ENCODE measurements at places on chromosomes 6 and 20.

GRCh38 chr6:84052883-84053241 lies 19.3 kb downstream of the MRAP2 start:
- DNase-seq = no peak

GRCh38 chr20:5859608-5860007 lies 90.7 kb downstream of the TRMT6 start:
- DNase-seq = no peak

DNA sequence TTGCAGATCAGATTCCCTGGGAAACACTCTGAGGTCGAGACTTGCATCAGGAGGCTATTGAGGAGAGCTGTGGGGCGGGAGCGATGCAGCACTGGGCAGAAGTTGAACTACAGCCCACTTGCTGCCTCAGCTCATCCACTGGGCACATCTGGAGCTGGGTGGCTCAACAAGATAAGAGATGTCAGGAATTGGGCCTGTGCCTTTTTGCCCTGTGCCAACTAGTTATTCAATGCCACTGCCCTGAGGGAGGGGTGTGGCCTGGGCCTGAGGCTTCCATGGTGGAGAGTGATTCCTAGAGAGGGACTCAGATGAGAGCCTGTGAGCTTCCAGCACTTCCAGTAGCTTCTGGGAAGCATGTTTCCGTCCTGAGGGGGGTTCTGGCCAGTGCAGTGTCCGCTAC lies 32.7 kb downstream of the BRPF3 start:
- DNase-seq = no peak

- DNase-seq = no peak
Measured at GRCh38 chr6:127347178-127347577, 3.8 kb upstream of the ECHDC1 start.

DNA sequence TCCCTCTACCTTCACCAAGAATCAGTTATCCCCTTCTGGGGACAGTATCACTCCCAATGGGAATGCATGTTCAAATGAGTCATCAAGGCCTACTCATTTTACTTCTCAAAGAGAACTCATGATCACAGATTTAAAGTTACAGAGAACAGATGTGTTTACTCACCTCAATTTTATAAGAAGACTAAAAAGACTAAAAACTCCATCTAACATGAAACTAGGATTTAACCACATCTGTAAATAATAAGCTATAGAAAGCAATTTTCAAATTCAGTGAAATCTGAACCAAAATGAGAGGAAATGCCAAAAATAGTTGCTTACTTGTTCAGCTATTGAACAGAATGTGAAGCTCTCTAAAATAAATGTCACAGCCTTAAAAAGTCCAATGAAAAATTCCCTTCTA lies 300.1 kb upstream of the KCNQ5 start:
- peak; percentile 1 for DNase-seq

- no peak for DNase-seq
Measured at GRCh38 chr6:127073222-127073621, 45.2 kb upstream of the RSPO3 start.

DNA sequence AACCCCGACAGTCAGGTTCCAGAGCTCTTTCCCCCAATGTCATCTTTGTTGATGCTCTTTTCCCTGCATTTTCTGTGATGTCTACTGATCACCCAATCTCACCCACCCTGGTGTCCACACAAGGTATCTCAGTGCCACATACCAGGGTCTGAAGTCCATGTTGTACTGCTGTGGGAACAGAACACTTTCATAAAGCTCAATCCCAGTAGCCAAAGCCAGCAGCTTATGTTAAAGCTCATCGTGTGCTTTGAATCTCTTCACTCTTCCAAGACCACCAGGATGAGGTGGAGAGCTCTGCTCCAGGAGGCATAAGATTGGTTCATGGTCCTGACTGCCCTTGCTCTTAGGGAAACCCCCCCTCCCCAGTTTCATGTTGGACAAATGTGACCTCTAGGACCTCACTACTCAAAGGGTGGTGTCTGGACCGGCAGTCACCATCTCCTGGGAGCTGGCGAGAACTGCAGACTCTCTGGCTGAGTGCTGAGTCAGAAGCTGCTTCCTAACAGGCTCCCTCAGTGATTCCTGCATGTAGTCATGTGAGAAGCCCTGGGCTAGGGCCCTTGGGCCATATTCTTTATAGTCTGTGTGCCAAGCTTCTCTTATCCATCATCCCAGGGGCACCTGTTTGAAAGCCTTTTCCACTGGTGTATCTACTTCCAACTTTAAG lies 13.4 kb upstream of the CPNE5 start:
- DNase-seq = no peak

DNA sequence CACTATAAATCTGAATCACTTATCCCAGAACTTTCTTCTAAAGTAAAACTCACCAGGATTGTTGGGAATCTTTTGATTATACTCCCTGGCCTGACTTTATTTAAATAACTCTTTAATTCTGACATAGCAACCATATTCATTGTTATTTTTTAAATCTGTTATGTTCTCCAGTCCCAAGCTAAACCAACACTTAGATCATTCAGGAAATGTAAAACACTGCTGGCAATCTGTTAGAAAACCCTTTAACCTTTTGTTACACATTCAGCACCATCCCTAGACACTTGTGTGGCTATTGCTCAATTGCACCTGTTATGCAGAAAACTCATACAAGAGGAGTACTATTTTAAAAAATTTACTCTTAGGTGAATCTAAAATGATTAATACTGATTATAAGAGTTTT lies 101.8 kb upstream of the NHSL1 start:
- DNase-seq = no peak

DNA sequence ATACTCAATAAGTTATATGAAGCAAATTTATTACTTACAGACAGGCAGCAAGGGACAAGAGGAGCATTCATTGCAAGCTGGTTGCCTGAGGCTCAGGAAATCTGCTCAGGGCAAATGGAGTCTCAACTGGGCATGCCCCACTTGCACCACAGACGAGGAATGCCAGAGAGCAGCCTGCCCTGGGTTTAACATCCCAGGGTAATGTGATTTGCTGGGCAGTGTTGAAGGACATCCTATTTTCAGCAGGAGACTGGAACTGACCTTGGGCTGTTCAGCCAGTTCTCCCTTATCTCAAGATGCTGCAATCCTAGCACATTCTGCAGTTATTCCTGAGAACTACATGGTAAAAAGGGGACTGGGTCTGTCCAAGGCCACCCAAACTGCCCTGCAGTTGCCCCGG lies 3.8 kb upstream of the ENTPD6 start:
- DNase-seq = no peak

DNA sequence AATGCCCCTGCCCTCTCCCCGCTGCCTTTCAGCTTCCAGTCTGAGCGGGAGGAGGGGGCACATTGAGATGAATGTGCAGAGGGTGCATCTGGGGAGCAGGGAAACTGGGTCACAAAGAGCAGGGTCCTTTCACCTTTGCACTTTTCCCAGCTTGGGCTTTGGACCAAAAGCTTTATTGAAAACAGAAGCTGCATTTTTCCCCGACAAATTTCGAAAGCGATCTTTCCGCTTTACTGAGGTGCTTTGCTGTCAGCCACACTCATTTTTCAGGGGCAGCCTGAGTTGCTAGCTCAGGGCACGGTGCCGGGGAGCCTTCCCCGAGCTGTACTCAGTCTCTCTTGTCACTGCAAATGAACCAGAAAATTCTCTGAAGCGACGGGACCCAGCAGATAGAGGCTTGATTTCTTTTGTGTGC lies 283.7 kb upstream of the SOX4 start:
- no peak for DNase-seq

- DNase-seq = peak; percentile 32
Measured at GRCh38 chr6:122610690-122611455, 668 bp downstream of the PKIB start.

GRCh38 chr6:166611631-166612030 lies 15.4 kb downstream of the RPS6KA2 start:
- no peak for DNase-seq

DNA sequence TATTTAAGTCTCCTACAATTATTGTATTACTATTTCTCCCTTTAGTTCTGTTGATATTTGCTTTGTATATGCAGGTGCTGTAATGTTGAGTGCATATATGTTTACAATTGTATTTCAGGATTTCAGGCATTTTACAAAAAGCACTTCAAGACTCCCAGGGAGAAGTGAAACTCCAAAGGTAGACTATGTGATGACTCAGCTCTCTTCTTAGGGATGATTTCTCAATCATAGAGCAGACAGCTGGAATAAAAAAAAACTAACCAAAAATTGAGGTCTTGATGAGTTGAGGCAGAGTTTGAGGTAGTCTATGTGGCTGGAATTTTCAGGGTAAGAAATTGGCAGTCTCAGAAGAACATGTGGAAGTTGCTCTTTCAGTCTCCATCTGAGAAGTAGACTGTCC lies 786.1 kb downstream of the TFAP2A start:
- DNase-seq = no peak

- DNase-seq = no peak
Measured at GRCh38 chr20:57398901-57399535, 7.8 kb downstream of the RBM38 start.
